Activated naive CD8-positive, alpha-beta T cell treated with anti-CD3 and anti-CD28 coated beads, Interleukin-2, amount 50 U/mL, for 24 hours (primary cell): ENCODE measurements at places on chromosomes 3 and 15.

DNA sequence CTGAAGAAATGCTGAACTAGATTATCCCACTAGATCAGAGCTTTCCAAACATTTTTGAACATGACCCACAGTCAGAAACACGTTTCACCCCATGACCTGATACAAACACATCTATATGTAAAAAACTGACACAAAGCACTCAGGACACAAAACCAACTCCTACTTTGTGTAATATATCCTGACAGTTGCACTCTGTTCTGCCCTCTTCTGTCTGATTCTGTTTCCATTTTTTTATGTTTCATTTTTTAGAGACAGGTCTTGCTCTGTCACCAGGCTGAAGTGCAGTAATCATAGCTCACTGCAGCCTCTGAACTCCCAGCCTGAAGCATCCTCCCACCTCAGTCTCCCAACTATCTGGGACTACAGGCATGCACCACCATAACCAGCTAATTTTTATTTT, 15.8 kb upstream of the RFTN1 start:
- H3K36me3 ChIP-seq: peaks cover 2% of the 10 kb centered on the region
- no peak for DNase-seq
- peaks cover 13% of the 10 kb centered on the region for H3K4me1 ChIP-seq
- H3K27me3 ChIP-seq: no peaks in the 10 kb centered on the region
- H3K27ac ChIP-seq: no peak overlapping the region

- H3K4me1 ChIP-seq: peaks cover 36% of the 10 kb centered on the region
- no peaks in the 10 kb centered on the region for H3K36me3 ChIP-seq
- H3K4me3 ChIP-seq: no peak within 1 kb of the TSS
- peaks cover 4% of the 10 kb centered on the region for H3K27me3 ChIP-seq
These were observed at the start of gene PIK3CA for GRCh38 chr3:179147873-179148615. TSS of gene PIK3CA (plus strand) at chr3:179148357. CDS start at chr3:179198826, 50,469 bp downstream.

- H3K36me3 ChIP-seq: no peaks in the 10 kb centered on the region
- H3K4me1 ChIP-seq: no peaks in the 10 kb centered on the region
- H3K27me3 ChIP-seq: peaks cover 14% of the 10 kb centered on the region
These were observed 10.7 kb downstream of the ACAN start for GRCh38 chr15:88813960-88814359.

DNA sequence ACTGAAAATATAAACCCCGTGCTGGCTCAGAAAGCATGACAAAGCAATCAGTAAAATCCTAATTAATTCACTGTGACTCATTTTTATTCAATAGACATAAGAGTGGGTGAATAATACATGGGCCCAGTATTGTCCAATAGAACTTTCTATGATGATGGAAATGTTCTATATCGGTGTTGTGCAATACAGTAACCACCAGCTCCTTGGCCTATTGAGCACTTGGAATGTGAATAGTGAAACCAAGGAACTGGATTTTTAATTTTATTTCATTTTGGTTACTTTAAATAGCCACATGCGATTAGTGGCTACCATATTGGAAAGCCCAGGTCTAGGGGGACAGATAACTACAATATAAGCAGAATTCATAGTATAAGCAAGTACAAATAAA, 69.8 kb upstream of the PPP2R3A start:
- no peak overlapping the region for H3K27ac ChIP-seq
- H3K36me3 ChIP-seq: no peaks in the 10 kb centered on the region
- H3K4me1 ChIP-seq: no peaks in the 10 kb centered on the region
- DNase-seq: no peak

- H3K27me3 ChIP-seq: peaks cover 20% of the 10 kb centered on the region
- H3K36me3 ChIP-seq: peaks cover 3% of the 10 kb centered on the region
- H3K4me1 ChIP-seq: peaks cover 25% of the 10 kb centered on the region
- DNase-seq: no peak
- H3K4me3 ChIP-seq: no peak overlapping the region
These were observed 49.3 kb upstream of the HEG1 start for GRCh38 chr3:125105116-125105515.

GRCh38 chr15:51889486-51889885, 60.0 kb downstream of the TMOD3 start:
- H3K4me1 ChIP-seq: peaks cover 4% of the 10 kb centered on the region
- peaks cover 26% of the 10 kb centered on the region for H3K36me3 ChIP-seq
- H3K27me3 ChIP-seq: no peaks in the 10 kb centered on the region
- no peak overlapping the region for H3K4me3 ChIP-seq

DNA sequence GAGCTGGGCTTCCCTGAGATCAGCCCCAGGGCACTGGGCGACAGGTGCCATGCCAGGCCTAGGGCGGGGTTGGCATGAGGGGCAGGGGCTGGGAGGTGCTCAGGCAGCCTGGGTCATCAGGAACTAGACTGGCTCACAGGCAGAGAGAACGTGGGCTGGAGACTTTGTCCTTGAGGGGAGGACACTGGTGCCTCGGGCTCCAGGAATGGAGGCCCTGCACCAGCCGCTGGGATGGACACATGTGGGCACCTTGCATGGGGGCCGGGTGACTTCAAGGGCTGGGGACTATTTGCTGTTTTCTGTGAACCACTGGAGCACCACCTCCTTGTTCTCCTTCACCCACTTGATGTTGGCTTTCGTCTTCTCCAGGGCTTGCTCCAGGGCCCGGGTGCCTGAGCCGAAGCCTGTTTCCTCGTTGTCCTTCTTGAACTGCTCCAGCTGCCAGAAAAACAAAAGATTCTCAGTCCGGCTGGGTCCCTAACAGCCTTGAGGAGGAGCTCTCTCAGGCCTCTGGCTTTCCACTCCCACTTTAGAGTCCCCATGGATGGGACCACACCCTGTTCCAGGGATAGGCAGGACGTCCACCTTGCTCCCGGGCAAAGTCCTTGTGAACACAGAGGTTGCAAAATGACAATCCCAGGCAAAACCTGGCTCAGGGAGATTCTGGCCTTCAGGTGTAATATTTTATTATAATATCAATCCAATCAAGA, 9.1 kb downstream of the MESP2 start:
- no peak overlapping the region for H3K4me3 ChIP-seq
- H3K4me1 ChIP-seq: peaks cover 12% of the 10 kb centered on the region
- peaks cover 7% of the 10 kb centered on the region for H3K27me3 ChIP-seq
- no peak for DNase-seq
- H3K36me3 ChIP-seq: no peaks in the 10 kb centered on the region

GRCh38 chr15:80267658-80268057, 15.6 kb upstream of the CTXND1 start:
- H3K27ac ChIP-seq: no peak overlapping the region
- no peak overlapping the region for H3K4me3 ChIP-seq
- no peak for DNase-seq
- no peaks in the 10 kb centered on the region for H3K36me3 ChIP-seq

GRCh38 chr15:86603466-86603865, 523.8 kb downstream of the AGBL1 start:
- no peak for DNase-seq
- H3K27ac ChIP-seq: no peak overlapping the region
- no peaks in the 10 kb centered on the region for H3K27me3 ChIP-seq
- H3K36me3 ChIP-seq: no peaks in the 10 kb centered on the region
- H3K4me1 ChIP-seq: no peaks in the 10 kb centered on the region

- no peak for DNase-seq
- no peak overlapping the region for H3K27ac ChIP-seq
- H3K36me3 ChIP-seq: no peaks in the 10 kb centered on the region
- peaks cover 4% of the 10 kb centered on the region for H3K27me3 ChIP-seq
These were observed 55.4 kb downstream of the AGBL1 start for GRCh38 chr15:86135041-86135440.
